Liver (tissue), 10 donors: ENCODE measurements at places on chromosomes 11 and 22. TPM values are rescaled to one million over a fixed set of nuclear protein-coding genes. Genes with fewer than 3 reads are reported as not detected.

OR5P2 gene
- not detected for total RNA-seq

GRCh38 chr11:130964058-130964792 lies 47.9 kb upstream of the SNX19 start:
- DNase-seq = no peak
- no peak overlapping the region for H3K27ac ChIP-seq
- no peaks in the 10 kb centered on the region for H3K27me3 ChIP-seq

DNA sequence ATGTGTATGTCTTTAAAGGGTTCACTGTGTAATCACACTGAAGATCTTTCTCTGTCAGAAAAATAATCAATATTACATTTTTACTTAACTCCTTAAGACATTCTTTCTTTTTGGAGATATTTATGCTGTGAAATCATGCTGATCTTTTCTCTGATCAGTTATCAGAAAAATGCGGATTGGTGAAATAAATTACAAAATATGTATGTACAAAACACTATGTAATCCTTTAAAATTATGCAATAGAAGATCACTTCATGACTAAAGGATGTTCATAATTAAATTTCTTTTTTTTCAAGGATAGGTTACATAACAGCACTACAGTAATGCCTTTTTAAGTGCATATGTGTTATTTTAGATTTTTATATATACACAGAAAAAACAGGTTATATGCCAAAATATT lies 24.7 kb downstream of the BTBD10 start:
- DNase-seq = no peak
- H3K4me3 ChIP-seq = no peak overlapping the region
- no peaks in the 10 kb centered on the region for H3K36me3 ChIP-seq
- H3K4me1 ChIP-seq = peaks cover 3% of the 10 kb centered on the region

F2 gene
- 1,505 TPM for total RNA-seq

- DNase-seq = no peak
- no peaks in the 10 kb centered on the region for H3K4me1 ChIP-seq
- no peak overlapping the region for H3K27ac ChIP-seq
- no peaks in the 10 kb centered on the region for H3K36me3 ChIP-seq
Observed at GRCh38 chr11:26201411-26201810, 130.5 kb upstream of the ANO3 start.

DNA sequence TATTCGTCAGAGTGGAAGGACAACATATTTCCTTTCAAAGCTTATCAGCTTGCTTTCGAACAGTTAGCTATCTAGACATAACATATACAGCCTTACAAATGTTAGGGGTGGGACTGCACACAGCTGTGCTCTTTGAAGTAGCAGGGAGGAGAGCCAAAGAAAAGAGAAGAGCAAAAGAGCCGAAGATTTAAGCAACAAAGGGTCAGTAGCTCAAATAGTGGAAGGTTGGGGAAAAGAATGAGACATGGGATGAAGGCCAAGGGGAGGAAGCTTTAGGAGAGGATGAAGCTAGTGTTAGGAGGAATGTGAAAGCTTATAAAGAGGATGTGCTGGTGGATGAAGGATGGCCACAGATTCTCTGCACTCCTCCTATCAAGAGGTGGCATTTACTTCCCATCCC lies 31.8 kb upstream of the IGSF22 start:
- no peaks in the 10 kb centered on the region for H3K36me3 ChIP-seq
- no peaks in the 10 kb centered on the region for H3K4me1 ChIP-seq
- H3K27ac ChIP-seq = no peak overlapping the region
- H3K27me3 ChIP-seq = no peaks in the 10 kb centered on the region
- H3K4me3 ChIP-seq = no peak overlapping the region

SHISA8 gene
- total RNA-seq = not detected

GRCh38 chr11:8756201-8756600 lies 73.6 kb downstream of the RPL27A start:
- no peaks in the 10 kb centered on the region for H3K36me3 ChIP-seq
- H3K27ac ChIP-seq = no peak overlapping the region
- no peaks in the 10 kb centered on the region for H3K4me1 ChIP-seq
- no peak for DNase-seq
- no peak overlapping the region for H3K4me3 ChIP-seq

HTR3B gene
- not detected for total RNA-seq

- H3K4me1 ChIP-seq = no peaks in the 10 kb centered on the region
- no peak for DNase-seq
- no peak overlapping the region for H3K27ac ChIP-seq
- no peaks in the 10 kb centered on the region for H3K36me3 ChIP-seq
- no peak overlapping the region for H3K4me3 ChIP-seq
Observed at GRCh38 chr22:48493733-48494132, 1333.9 kb downstream of the BRD1 start.

- peak; percentile 54 for DNase-seq
- H3K36me3 ChIP-seq = peaks cover 8% of the 10 kb centered on the region
- H3K4me1 ChIP-seq = peaks cover 8% of the 10 kb centered on the region
Observed at GRCh38 chr22:21641417-21641788, 699 bp upstream of the SDF2L1 start.

GRCh38 chr11:134070342-134070845 lies 1.5 kb downstream of the JAM3 start:
- H3K27me3 ChIP-seq = no peaks in the 10 kb centered on the region
- H3K4me1 ChIP-seq = peaks cover 5% of the 10 kb centered on the region
- no peak overlapping the region for H3K4me3 ChIP-seq
- H3K27ac ChIP-seq = no peak overlapping the region
- no peak for DNase-seq
- no peaks in the 10 kb centered on the region for H3K36me3 ChIP-seq

GRCh38 chr11:105357764-105358163 lies 218.2 kb upstream of the CARD18 start:
- no peak overlapping the region for H3K27ac ChIP-seq
- H3K4me1 ChIP-seq = no peaks in the 10 kb centered on the region
- H3K36me3 ChIP-seq = no peaks in the 10 kb centered on the region
- no peak overlapping the region for H3K4me3 ChIP-seq
- H3K27me3 ChIP-seq = no peaks in the 10 kb centered on the region

GRCh38 chr22:22803285-22803853 lies 84.2 kb upstream of the IGLL5 start:
- H3K36me3 ChIP-seq = no peaks in the 10 kb centered on the region
- no peak overlapping the region for H3K27ac ChIP-seq
- no peak overlapping the region for H3K4me3 ChIP-seq
- no peak for DNase-seq
- no peaks in the 10 kb centered on the region for H3K4me1 ChIP-seq

GRCh38 chr11:22787551-22788162 lies 41.9 kb downstream of the SVIP start:
- no peaks in the 10 kb centered on the region for H3K36me3 ChIP-seq
- no peak overlapping the region for H3K4me3 ChIP-seq
- H3K27me3 ChIP-seq = no peaks in the 10 kb centered on the region
- H3K4me1 ChIP-seq = no peaks in the 10 kb centered on the region
- no peak overlapping the region for H3K27ac ChIP-seq
- DNase-seq = no peak

GRCh38 chr11:131822506-131822905 lies 452.1 kb downstream of the NTM start:
- H3K4me1 ChIP-seq = no peaks in the 10 kb centered on the region
- no peak for DNase-seq
- peaks cover 16% of the 10 kb centered on the region for H3K27me3 ChIP-seq
- H3K4me3 ChIP-seq = no peak overlapping the region

- H3K4me3 ChIP-seq = no peak overlapping the region
- no peaks in the 10 kb centered on the region for H3K36me3 ChIP-seq
- no peaks in the 10 kb centered on the region for H3K4me1 ChIP-seq
- no peak overlapping the region for H3K27ac ChIP-seq
Observed at GRCh38 chr22:48307931-48308330, 1519.7 kb downstream of the BRD1 start.

DNA sequence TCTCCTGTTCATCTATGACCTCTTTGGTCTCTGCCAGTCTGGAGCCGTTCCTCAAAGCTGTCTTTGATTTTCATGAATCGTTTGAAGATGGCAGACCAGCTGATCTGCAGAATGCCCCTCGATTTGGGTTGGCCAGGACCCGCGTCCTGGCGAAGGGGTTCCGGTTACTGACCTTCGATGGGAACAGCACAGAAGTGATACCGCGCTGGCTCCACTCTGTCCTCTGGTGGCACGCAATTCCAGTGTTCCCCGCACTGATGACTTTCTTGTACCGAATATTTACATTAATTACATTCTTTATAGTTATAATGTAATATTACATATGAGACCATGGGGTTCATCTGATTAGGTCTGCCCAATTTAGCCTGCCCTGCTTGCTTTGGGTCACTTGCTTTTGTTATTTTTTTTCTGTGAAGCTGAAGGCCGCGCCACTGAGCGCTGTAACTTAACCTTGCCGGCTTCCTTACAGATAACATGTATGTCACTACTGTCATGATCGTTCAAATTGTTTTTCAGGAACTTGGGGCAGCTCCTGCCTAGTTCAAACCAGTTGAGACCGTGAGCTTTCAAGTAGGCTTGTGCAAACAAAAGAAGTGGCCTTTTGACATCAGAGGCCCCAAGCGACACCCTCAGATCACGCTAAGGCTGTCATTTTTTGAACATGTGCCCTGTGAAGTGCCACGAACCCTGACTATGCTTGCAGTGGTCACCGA lies 4.1 kb upstream of the USP18 start:
- no peak for DNase-seq
- peaks cover 12% of the 10 kb centered on the region for H3K4me1 ChIP-seq
- no peak overlapping the region for H3K4me3 ChIP-seq
- no peak overlapping the region for H3K27ac ChIP-seq
- H3K36me3 ChIP-seq = no peaks in the 10 kb centered on the region
- H3K27me3 ChIP-seq = no peaks in the 10 kb centered on the region

DNA sequence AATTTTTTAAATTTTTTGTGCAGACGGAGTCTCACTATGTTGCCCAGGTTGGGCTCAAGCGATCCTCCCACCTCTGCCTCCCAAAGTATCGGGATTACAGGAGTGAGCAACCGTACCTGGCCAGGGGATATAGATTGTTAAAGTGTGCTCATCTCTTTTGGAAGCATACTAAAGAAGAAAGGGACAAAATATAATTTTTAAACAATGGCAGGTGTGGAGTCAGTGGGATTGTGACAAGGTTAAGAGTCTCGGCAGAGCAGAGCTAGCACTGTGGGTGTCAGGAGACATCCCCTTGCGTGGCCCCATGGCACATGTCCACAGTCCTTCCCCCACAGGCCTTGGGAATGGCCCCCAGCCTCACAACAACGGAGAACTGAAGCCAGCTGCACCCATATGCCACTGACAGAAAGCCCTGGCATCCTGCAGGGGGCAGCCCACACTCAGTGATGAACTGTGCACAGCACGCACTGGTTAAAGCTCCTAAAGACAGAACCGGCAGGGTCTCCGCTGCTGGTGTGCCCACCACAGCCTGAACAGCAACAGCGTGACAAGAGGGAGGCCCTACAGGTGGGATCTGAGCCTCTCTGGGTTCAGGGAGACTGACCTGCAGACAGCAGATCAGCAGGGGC lies 29.9 kb downstream of the SERPIND1 start:
- H3K4me1 ChIP-seq = no peaks in the 10 kb centered on the region
- H3K27me3 ChIP-seq = no peaks in the 10 kb centered on the region
- H3K36me3 ChIP-seq = peaks cover 12% of the 10 kb centered on the region
- H3K27ac ChIP-seq = no peak overlapping the region
- H3K4me3 ChIP-seq = no peak overlapping the region

- H3K4me3 ChIP-seq = no peak overlapping the region
- H3K36me3 ChIP-seq = no peaks in the 10 kb centered on the region
- DNase-seq = no peak
- H3K27ac ChIP-seq = no peak overlapping the region
Observed at GRCh38 chr22:45648301-45649117, 23.1 kb upstream of the ATXN10 start.

DNA sequence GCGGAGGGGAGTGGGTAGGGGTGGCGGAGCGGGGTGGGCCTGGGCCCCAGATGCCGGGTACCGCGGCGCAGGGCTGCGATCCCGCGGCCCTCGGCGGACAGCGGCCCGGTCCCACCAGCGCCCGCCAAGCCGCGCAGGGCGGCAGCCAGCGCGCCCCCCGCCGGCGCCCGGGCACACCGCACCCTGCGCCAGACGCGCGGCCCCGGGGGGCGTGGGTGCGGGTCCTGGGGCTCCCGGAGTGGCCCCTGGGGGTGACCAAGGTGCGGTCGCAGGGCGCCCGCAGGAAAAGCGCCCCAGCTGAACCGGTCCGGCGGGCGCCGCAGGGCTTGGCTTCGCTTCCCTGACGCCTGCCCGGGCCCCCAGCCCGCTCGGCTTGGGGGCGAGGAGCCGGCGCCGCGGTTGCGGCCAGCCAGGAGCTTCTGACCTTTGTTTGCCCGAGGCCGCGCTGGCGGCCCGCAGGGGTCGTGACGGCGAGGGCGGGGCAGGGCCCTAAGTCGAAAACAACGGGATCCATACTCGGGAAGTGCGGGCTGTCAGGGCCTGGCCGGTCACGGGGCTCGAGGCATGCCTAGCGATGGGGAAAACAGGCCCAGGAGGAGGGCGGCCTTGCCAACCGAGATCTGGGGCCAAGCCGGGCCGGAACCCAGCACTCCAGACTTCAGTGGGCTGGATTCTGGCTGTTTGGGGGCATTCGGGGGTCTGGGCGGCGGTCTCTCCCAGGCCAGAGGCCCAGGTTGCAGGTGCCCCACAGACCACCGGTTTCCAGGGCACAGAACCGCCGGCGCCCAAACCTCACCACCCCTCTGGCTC lies 581 bp upstream of the AP5B1 start:
- H3K27ac ChIP-seq = no peak overlapping the region
- H3K4me3 ChIP-seq = no peak overlapping the region
- H3K27me3 ChIP-seq = peaks cover 2% of the 10 kb centered on the region

PTPN5 gene
- not detected for total RNA-seq

SLC5A1 gene
- under 0.01 TPM for total RNA-seq

DNA sequence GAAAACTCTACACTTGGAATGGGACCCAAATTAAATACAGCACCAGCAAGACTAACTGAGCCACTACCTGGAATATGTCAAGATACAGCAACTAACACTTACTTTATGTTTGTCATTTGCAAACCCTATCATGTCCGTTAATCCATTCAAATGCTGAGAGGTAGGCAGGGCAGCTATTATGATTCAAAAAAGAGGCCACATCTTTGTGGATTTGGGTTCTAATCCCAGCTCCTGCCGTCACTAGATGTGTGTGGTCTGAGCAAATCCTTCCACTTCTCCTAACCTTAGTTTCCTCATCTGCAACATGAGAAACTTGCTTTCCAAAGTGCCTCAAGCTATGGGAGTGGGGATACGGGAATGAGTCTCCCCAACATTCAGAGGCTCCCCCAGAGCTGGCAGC lies 24.2 kb downstream of the FLI1 start:
- H3K27me3 ChIP-seq = no peaks in the 10 kb centered on the region
- DNase-seq = no peak

CTSW gene
- 2.9 TPM for total RNA-seq

JAML gene
- 9.6 TPM for total RNA-seq

LRRC56 gene
- 0.23 TPM for total RNA-seq
